Nasal cavity respiratory epithelium epithelial cell of viscerocranial mucosa (primary cell): ENCODE measurements at places on chromosomes 3 and 15. TPM values are rescaled to one million over a fixed set of nuclear protein-coding genes. Genes with fewer than 3 reads are reported as not detected.

The STRIT1 gene
- total RNA-seq: not detected in 2 replicates

The AGTR1 gene
- total RNA-seq: not detected in 2 replicates

The SLC15A2 gene
- total RNA-seq: 1.0 and 2.4 TPM in 2 replicates

The NTRK3 gene
- total RNA-seq: not detected in 2 replicates

The SHC4 gene
- under 0.01 and 0.50 TPM in 2 replicates for total RNA-seq

The INSYN1 gene
- total RNA-seq: 1.5 and 1.7 TPM in 2 replicates

The FOXB1 gene
- not detected in 2 replicates for total RNA-seq
